ENCODE measurements at places on chromosomes 11 and 22. TPM values are rescaled to one million over a fixed set of nuclear protein-coding genes. Genes with fewer than 3 reads are reported as not detected.

DNA sequence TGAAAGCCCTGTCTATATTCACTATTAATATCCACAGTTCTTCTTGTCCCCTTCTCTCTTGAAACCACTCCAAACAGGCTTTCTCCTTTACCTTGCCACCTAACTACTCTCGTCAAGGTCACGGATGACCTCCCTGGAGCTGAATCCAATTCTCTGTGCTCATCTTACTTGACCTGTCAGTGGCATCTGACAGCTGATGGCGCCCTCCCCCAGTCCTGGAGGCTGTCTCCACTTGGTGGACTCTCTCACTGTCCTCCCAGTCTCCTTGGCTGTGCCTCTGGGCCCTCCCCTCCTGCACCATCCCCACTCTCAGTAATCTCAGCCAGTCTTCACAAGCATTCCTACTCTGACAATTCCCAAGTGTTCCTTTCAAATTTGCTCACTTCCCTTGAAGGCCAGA is 8.7 kb downstream of the TNKS1BP1 start:
- no peak overlapping the region for H3K4me3 ChIP-seq
- no peaks in the 10 kb centered on the region for H3K36me3 ChIP-seq
- no peak for DNase-seq
- H3K4me1 ChIP-seq = no peaks in the 10 kb centered on the region
- no peak overlapping the region for H3K27ac ChIP-seq

DNA sequence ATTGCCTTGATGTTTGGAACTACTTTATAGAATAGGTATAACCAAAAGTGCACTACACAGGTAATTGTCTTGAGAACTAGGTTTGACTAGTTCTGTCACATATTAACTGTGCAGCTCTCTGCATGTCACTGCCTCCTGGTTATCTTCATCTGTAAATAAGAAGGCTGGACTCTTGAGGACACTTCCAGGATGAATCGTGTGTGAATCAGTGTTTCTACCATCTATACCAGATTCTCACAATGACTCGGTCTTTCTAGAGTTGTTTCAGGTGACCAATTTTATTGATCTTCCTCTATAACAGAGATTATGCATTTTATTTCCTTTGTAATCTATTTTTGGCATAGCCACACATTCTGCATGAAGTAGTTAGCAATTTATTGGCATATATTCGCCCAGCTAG is 1181.0 kb upstream of the TENM4 start:
- no peak overlapping the region for H3K27ac ChIP-seq
- DNase-seq = no peak
- no peaks in the 10 kb centered on the region for H3K27me3 ChIP-seq
- H3K36me3 ChIP-seq = no peaks in the 10 kb centered on the region

DNA sequence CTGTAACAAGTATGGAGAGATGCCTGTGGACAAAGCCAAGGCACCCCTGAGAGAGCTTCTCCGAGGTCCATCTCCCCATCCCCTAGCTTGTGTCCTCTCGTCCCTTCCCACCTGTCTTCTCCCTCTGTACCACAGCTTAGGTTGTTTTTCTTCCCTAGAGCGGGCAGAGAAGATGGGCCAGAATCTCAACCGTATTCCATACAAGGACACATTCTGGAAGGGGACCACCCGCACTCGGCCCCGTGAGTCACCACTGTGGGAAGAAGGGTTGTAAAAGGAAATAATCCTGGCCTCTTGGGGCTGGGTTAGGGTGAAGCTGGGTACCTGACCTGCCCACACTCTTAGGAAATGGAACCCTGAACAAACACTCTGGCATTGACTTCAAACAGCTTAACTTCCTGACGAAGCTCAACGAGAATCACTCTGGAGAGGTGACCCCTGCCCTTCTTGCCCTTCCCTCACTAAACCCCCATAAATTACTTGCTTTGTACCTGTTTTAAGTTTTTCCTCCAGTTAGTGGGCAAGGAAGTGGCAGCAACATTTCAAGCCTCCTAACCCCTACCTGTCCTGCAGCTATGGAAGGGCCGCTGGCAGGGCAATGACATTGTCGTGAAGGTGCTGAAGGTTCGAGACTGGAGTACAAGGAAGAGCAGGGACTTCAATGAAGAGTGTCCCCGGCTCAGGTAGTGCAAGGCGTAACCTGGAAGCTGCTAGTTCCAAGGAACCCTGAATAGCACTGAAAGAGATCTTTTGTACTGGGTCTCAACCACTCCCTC is 3.1 kb downstream of the TAF10 start:
- peaks cover 21% of the 10 kb centered on the region for H3K36me3 ChIP-seq
- peaks cover 5% of the 10 kb centered on the region for H3K27me3 ChIP-seq
- H3K4me1 ChIP-seq = peaks cover 19% of the 10 kb centered on the region
- no peak for DNase-seq
- H3K27ac ChIP-seq = no peak overlapping the region
- no peak overlapping the region for H3K4me3 ChIP-seq

DNA sequence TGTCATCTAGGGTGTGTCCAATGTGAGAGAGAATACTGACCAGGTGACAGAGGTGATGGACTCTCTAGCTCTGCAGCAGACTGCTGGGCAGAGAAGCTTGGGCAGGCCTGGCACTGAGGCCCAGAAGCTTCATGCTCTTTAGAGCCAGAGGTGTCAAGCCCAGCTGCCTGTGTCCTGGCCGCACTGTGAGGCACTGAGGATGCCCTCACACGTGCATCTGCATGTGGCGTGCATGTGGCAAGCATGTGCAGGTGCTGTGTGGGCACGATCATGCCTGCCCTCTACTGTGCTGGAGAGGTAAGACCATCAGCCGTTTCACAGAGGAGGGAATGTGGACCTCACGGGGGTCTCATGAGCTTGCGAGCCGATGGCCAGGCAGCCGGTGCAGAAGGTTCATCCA is 15.8 kb upstream of the TXNRD2 start:
- no peaks in the 10 kb centered on the region for H3K27me3 ChIP-seq
- DNase-seq = no peak
- peaks cover 18% of the 10 kb centered on the region for H3K4me1 ChIP-seq

DNA sequence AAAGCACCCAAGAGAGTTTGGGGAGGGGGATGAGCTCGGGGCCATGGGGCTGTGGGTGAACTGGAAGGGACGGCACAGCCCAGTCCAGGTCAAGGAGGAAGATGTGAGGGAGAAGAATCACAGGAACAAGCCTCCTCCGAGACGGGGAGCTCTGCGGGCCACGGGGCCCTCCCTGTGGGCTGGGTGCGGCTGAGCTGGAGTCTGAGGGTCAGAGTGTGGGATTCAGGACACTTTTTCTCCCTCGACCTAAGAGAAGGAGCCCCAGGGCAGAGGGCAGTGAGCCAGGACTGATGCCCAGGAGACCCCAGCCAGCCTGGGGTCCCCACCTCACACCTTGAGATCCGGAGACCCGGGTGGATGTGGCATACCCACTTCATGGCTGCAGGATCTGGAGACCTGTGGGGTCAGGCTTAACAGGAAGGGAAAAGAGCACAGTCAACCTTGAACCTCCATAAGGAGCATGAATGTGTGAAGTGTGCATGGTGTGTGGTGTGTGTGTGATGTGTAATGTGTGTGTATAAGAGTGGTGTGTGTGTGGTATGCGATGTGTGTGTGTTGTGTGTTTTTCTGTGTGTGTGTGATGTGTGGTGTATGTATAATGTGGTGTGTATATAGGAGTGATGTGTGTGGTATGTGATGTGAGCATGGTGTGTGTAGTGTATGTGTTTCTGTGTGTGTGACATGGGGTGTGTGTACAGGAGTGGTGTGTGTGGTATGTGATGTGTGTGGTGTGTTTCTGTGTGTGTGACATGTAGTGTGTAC is 504.6 kb downstream of the BRD1 start:
- no peak overlapping the region for H3K27ac ChIP-seq
- H3K4me1 ChIP-seq = no peaks in the 10 kb centered on the region

- H3K36me3 ChIP-seq = no peaks in the 10 kb centered on the region
- H3K4me1 ChIP-seq = peaks cover 47% of the 10 kb centered on the region
- peak overlapping the region; percentile 91 for H3K4me3 ChIP-seq
- H3K27ac ChIP-seq = peak overlapping the region; percentile 98
- no peaks in the 10 kb centered on the region for H3K27me3 ChIP-seq
Measured at GRCh38 chr22:20506543-20507252, 712 bp upstream of the MED15 start.

DNA sequence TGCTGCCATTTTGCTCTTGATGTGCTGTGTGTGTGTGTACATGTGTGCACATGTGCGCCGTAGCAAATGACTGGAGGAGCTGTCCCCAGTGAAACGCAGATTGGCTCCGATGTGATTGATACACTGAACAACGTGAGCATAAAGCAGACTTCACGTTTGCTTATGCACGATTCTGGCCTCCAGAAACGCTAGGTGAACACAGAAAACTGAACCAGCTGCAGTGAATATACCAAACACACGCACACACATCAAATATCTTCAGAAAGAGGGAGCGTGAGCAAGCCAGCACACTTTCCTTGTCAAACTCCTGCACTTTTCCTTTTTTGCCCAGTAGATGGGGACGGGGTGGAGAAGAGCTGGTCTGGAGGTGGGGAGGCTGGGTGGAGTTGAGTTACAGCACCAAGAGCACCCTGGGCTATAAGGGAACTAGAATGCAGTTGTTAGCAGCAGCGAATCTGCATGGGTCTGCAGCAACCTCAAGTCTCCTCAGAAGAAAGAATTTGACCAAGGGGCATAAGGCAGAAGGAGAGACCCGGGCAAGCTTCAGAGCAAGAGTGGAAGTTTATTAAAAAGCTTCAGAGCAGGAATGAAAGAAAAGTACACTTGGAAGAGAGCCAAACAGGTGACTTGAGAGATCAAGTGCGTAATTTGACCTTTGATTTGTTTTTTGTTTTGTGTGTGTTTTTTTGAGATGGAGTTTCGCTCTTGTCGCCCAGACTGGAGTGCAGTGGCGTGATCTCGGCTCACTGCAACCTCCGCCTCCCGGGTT is 77.8 kb upstream of the CADM1 start:
- DNase-seq = no peak
- no peaks in the 10 kb centered on the region for H3K4me1 ChIP-seq
- no peak overlapping the region for H3K4me3 ChIP-seq
- peaks cover 2% of the 10 kb centered on the region for H3K27me3 ChIP-seq

DNA sequence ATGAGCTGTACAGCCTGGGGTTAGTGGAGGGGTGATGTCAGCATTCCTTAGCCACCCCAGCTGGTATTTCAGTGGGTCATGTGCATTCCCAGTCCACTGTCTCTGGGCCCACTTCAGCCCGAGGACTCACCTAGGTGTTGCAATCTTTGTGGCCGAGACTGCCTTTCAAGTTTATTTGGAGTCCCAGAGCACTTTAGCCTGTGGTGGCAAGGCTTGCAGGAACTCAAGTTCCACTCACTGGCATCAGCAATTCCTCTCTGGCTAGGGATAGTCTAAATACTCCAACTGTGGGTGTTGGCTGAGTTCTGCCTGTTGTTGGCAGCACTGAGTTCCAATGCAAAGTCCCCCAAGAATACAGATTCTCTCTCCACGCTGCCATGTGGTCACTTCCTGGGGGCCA is 191.6 kb upstream of the PGR start:
- H3K4me3 ChIP-seq = no peak overlapping the region
- DNase-seq = no peak
- H3K4me1 ChIP-seq = no peaks in the 10 kb centered on the region
- H3K27ac ChIP-seq = no peak overlapping the region
- no peaks in the 10 kb centered on the region for H3K27me3 ChIP-seq

The CHADL gene
- polyA plus RNA-seq = not detected

The ZNF280B gene
- 0.34 TPM for polyA plus RNA-seq

Data from immature natural killer cell (primary cell).